ENCODE measurements at places on chromosomes 16 and 17.

GRCh38 chr16:48256579-48257177 lies 9.3 kb upstream of the ABCC11 start:
- DNase-seq = no peak

GRCh38 chr16:69691980-69692911 lies 34.1 kb downstream of the NQO1 start:
- no peak for DNase-seq

DNA sequence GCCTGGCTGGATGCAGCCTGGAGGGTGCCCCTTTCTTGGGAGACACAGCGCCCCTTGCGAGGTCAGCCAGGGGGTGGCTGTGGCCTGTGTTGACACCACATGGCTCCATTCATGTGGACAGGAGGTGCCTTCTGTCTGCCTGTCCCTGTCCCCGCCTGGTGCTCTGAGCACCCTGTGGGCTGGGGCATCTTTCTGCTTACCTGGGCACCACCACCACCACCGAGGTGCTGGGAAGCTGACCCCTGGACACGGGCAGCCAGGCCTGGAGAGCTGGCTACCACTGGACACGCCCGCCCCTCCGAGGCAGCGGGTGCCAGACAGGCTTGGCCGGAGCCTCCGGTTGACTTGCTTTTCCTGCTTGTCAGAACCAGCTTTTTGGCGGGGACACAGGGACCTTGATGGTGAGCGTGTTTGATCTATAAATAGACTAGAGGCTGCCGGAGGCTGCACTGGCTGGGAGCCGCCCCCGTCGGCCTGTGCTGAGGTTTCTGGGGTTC lies 121.3 kb upstream of the GSE1 start:
- DNase-seq = no peak

DNA sequence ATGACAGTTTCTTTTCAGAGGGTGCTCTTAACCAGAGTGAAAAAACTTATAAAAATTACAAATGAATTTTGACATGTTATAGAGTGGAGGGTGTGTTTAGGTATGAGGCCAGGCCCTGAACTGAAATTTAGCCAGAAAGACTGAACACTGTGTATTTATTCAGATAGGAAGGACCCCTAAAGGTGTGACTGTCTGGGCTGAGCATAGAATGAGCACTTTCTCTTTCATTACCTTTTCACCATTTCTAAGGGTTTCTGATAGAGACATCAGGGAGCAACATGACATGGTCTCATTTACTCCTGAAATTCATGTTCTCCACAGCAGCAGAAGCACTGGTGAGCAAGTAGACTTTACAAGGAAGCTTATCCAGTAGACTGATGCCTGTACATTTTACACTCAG lies 32.9 kb downstream of the MRTFB start:
- no peak for DNase-seq

DNA sequence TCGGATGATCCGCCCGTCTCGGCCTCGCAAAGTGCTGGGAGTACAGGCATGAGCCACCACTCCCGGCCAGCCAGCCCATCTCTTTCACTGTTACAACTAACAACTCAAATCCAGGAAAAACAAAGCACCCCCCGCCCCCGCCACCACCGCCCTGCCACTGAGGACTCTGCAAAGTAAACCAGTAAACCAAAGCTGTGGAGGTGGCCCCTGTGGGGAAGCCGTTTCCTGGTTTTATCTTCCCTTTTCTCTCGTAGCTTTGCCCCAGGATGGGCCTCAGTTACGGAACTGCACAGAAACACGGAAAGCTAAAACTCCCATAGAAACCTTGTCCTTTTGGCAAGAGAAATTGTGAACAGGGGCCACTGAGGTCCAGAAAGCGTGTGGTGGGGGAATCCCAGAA lies 17.5 kb downstream of the CHMP6 start:
- DNase-seq = no peak

Measured in Daoy (cell line).